ENCODE measurements at places on chromosomes 2 and 18.

DNA sequence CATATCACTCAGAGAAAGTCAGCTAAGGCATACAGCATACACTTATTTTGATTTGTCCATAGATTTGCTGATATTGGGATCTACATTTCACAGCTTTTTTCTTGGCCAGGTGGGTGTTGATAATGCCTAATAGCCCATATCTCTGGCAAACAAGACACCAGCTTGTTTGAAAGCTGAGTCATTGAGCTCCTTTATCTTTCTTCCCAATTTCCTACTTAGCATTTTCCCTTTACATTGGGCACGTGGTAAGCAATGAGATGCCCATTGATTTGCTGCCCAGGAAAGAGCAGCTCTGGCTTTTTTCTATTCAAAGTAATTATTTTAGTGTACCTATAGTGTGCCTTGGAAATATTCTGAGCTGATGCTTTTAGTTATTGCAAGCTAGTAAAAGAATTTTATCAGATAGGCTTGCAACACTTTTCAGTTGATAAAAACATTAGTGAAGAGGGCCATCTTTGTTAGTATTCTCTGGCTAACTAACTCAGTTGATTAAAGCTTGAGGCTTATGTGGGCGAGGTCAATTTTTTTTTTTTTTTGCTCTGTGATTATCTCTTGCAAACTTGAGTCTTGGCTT is 79.6 kb downstream of the OSBPL6 start:
- no peak for DNase-seq

DNA sequence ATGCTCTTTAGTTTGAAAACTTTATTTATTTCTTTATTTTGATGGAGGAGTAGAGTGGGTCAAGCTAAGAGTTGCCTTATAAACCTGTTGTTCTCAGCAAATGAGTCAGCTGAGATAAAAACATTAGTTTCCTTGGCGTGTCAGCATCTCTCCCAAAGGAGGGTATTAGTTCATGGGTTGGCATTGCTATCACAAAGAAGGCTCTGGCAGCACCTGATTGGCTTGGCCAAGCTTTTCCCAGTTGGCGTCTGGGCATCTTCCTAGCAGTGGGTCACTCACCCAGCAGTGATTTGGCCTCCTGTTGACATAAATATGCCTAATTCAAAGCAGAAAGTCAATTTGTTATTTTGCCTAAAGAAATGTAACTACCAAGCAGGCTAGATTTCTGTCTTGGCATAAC is 200.7 kb upstream of the TNP1 start:
- DNase-seq, result no peak

DNA sequence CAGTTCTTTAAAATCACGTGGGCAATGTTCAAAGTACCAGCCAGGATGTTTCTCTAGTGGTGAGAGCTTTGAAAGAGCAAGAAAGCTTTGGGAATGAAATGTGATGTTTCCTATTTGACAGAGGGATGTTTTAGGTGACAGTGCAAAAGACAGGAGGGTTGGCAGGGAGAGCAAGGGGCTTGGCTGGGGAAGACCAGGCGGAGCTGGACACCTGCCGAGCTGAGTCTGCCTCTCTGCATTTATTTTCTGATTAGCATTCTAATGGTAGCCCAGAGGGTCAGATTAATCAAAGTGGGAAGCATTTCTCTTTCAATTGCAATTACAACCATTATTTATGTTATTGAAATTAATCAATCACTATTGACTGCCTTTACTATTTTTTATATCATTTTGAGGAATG is 145.4 kb upstream of the RAB12 start:
- DNase-seq, result no peak

DNA sequence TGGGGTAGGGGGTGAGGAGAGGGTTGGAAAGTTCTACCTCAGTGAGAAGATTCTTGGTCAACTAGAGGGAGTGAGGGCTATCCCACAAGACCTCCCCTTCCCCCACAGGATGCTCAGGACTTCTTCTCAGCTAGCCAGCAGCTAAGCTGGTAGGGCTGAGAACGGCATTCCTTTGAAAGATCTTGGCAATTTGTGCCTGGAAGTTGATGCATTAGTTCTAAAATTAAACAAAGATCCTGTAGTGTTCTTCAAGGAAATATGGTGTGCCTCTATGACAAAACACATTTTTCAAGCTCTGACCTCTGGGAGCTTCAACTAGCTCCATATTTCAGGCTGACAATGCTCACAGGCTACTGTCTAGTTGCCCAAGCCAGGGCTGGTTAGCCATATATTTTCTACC is 2.3 kb downstream of the LYPD1 start:
- DNase-seq, result no peak

DNA sequence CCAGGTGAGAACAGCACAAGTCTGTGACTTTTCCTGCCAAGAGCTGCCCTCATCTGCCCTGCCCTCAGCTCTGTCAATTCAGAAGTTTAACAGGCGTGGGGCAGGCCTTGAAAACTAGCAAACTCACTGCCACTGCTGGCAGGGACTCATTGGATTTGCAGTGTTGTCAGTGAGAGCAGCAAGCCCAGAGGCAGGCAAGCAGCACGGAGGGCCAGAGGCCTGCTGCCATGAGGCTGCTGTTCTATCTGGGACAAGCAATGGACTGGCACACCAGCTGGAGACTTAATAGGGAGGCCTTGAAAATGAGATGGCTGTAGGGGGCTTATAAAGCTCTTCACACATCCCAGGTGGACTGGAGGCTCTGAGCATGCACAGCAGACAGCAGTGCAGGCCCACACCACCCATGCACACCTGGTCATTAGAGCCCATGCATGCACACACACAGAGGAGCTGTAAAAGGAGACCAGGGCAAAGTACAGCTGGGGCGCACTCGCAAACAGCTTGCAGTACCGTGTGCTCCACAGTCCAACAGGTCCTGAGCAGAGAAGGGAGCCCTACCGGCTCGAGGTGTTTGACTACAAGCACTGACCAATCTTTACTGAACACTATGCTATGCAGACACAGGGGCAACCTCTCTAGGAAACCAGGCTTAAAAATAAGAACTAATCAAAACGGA is 28.7 kb downstream of the MGAT4A start:
- DNase-seq, result no peak

DNA sequence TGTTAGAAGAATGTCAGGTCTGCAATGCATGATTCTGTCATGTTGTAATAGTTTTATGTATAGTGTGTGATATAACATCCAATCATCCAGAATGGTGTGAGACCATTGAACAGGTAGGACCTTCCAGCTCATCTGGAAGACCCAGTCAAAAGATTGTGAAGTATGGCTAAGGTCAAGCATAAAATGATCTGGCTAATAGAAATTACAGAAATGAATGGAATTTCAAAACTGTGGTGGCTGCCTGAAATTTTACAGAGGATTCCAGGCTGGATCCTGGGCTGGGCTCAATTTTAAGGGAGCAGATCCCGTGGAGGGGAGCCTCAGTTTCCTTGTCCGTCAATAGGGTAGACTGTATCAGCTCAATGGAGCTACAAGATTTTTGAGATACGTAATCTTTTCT is 39.1 kb downstream of the ACKR3 start:
- DNase-seq, result no peak

DNA sequence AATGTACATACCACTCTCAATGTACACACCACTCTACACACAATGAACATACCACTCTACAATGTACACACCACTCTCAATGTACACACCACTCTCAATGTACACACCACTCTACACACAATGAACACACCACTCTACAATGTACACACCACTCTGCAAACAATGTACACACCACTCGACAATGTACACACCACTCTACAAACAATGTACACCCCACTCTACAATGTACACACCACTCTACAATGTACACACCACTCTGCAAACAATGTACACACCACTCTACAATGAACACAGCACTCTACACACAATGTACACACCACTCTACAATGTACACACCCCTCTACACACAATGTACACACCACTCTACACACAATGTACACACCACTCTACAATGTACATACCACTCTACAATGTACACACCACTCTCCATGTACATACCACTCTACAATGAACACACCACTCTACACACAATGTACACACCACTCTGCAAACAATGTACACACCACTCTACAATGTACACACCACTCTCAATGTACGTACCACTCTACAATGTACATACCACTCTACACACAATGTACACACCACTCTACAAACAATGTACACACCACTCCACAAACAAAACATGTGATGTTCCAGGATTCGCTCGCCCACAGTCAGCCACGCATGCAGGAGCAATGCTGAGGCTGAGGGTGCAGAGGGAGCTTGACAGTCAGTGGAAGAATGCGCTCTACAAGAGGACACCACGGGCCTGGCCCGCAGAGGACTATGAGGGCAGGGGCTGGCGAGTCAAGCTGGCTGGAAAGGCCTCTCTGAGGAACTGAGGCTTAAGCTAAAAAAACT is 118.2 kb downstream of the HDAC4 start:
- DNase-seq, result no peak

Data from activated CD8-positive, alpha-beta memory T cell treated with anti-CD3 and anti-CD28 coated beads for 4 hours (primary cell).